Fibroblast of skin of right quadriceps (primary cell): ENCODE measurements at places on chromosomes 12 and 14.

DNA sequence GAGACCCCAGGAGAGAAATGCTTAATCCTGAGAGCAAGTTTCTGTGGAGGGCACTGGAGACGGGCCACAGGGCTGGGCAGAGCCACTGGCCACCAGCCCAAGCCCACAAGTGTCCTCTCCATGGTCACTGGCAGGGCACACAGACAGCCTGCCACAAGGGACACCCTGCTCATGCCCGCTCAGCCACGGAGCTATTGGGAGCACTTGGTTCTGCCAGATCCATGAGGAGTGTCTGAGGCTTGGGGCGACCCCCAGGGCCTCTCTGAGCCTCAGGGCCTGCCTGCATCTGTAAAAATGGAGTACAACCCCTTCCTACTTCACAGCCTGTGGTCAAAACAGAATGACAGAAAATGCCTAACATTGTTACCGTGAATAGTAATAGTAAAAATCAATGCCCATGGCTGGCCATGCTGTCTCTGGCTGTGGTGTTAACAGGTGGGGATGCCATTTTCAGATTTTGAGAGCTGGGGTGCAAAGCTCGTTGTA, 3.2 kb downstream of the PGF start:
- no peak for DNase-seq

DNA sequence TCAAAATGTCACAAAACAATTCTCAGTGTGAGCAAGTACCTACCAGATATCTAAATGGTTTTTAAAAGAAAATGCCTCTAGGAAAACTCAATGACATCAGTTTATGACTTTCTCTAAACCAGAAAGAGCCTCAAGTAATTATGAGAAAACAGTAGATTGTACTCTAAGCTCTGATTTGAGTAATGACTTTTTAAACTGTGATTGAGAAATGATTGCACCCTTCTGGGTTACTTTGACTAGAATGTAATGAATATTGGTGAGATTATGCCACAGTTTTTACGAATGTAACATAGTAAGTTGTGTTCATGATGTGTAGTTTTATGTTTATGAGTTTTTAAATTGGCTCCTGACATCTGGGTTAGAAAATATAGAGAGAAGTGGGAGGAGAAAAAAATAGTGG, 68.8 kb downstream of the ALX1 start:
- no peak for DNase-seq

DNA sequence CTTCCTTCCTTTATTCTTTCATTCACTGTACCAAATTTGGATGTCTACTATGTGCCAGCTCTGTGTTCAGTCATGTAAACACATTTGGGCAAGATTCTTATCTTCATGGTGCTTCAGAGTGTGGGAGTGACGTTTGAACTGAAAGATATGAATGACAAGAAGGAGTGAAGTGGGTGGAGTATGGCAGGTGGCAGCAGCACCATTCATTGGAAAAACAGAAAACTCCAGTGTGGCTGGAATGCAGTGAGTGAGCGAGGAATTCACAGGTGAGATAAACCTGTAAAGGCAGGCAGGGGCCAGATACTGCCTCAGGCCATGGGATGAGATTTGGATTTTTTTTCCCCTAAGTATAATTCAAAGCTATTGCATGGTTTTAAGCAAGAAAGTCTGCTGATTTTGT, 140.7 kb upstream of the CCDC198 start:
- DNase-seq = no peak

GRCh38 chr14:75162631-75163030, 13.8 kb downstream of the TMED10 start:
- DNase-seq = no peak

DNA sequence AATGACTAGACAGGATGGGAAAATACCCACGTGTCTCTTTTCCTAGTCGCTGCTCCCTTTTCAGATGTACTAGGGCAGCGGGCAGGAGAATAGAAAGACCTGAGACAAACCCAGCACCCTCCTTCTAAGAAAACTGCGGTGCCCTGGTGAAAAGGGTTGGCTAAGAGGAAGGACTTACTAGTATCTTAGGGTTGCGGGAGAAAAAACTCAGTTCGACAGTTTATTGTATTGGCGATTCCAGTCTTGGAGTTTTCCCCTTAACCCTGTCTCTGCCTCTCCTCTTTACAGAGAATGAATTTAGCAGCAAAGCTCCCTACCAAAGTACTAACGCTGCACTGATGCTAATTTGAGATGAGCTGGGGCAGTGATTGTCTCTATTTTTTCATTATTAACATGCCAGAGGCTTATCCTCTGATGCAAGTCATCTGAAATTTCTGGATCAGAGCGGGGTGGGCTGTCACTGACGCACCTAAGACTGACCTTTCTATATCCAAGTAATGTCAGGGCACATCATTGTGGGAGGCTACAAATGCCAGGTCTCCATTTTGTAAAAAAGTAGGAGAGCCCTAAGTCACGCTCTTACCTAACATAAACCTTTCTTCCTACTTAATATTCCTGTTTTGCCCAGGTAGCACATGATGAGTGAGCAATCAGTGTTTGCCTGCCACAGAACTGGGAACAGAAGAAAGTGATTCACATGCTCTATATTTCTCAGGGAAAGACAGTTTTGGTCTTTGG, 916 bp upstream of the PAWR start:
- peak; percentile 69 for DNase-seq

DNA sequence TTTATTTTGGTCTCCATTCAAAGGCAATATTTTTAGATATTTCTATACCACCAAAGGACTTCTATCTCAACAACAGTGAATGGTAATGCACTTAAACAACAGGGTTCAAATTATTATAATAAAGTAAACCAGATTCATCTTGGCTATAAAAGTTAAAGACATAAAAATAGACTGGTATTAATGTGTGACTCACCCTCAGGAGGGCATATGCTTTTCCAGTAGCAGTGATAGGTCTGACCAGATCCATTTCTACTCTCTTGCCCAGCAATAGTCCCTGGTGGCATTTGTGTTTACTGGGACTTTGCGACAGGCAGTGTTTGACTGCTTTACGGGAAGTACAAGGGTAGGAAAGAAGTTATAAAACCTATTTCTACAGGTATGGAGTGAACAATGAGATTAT, 353.2 kb upstream of the ATP2B1 start:
- no peak for DNase-seq

GRCh38 chr14:31942166-31942841, 134.8 kb upstream of the ARHGAP5 start:
- no peak for DNase-seq

- no peak for DNase-seq
Measured at GRCh38 chr12:71552728-71553501, 110.7 kb downstream of the ZFC3H1 start.

- DNase-seq = peak; percentile 52
Measured at GRCh38 chr14:83300476-83301064, 1766.9 kb upstream of the SEL1L start.

GRCh38 chr12:51392556-51393237, 1.5 kb upstream of the GALNT6 start:
- DNase-seq = peak; percentile 64

GRCh38 chr12:50533971-50534370, 29.2 kb downstream of the DIP2B start:
- peak; percentile 54 for DNase-seq

GRCh38 chr14:69281450-69282169, 21.7 kb downstream of the GALNT16 start:
- no peak for DNase-seq

- no peak for DNase-seq
Measured at GRCh38 chr14:85391455-85391854, 138.5 kb upstream of the FLRT2 start.

- peak; percentile 28 for DNase-seq
Measured at GRCh38 chr14:31926123-31926522, 151.0 kb upstream of the ARHGAP5 start.

DNA sequence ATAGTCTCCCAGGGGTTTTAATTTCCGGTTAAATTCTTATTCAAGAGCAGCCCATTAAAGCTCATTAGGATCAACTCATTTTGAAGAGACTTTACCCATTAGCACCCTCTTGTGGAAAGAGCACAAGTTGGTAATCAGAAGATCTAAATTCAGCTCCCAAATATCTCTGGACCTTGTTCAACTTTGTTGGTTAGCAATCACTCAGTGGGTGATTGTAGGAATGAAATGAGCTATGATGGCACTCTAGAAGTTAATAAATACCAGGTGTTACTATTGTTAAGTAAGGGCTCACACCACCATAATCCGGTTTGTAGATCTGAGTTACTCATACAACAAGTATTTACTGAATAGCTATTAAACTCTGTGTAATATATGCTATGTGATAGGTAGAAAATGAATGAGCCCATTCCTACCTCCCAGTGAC, 42.9 kb downstream of the TRIP11 start:
- peak; percentile 93 for DNase-seq

DNA sequence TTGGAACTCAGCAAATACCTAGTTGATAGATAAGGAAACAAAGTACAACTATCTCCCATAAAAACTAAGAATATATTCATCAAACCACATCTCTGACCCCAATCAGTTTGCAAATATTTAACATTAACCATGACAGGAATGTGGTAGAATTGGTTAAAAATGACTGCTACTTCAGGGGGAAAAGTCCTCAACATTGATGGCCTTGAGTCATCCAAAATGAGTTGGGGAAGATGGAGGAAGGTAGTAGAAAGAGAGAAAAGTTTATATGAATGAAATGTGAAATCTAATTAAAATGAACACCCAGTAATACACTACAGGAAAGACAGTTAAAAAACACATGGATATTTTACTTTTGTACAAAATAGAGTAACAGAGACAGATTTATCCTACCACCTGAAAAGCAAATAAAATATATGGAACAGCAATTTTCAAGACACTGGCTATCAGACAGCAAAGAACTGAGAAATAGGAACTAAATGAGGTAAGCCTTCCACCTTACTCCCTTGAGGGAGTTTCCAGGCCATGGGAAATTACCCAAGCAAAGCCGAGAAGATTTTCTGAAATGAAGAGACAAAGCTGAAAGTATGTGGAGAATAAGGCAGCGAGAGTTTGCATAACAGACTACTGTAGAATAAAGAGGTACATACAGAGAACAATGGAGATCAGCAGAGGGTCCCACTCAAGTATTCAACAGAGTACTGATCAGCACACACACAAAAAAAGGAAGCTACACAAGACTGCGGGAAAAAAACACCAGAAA, 49.6 kb downstream of the TC2N start:
- DNase-seq = no peak

GRCh38 chr12:106801830-106802533, 27.5 kb downstream of the RIC8B start:
- no peak for DNase-seq

DNA sequence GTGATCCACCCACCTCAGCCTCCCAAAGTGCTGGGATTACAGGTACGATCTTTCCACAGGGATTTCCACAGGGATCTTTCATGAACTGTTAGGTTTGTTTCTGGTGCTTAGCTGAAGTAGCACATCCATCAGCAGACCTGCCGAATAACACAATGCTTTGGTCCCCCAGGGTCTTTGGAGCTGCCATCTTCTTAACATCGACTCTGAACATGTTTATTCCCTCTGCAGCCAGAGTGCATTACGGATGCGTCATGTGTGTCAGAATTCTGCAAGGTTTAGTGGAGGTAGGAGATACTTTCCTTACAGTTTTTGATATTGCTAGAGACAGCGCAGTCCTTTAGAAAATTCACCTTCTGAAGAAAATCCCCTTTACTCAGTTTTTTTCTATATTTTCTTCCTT, 36.3 kb downstream of the SLC17A8 start:
- no peak for DNase-seq

DNA sequence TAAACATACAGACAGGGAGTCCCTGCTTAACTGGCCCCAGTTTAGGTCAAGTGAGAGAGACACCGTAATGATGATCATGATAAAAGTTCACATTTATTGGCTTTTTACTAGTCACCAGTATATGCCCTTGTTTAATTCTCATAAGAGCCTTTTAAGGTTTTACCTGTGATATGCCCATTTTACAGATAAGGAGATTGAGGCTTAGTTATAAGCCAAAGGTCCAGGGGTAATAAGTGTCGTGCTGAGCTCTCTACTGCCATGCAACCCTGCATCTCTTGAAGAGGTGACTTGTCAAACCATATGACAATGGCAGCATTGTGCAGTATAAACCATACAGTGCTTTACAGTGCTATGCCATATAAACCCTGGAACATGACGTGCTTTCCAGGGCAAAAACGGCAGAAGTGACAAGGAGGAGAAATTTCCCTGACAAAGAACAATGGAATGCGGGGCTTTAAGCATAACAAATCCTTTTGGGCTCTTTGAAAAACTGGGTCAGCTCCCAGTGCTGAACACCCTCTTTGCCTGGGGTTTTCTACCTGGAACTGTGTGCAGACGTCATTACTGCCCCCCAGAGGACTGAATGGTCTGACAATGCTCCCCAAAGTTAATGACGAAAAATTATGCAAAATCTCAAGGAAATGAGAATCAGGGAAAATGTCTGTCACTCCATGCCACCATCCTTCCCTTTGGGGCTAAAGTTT, 59.7 kb upstream of the C14orf132 start:
- DNase-seq = no peak

DNA sequence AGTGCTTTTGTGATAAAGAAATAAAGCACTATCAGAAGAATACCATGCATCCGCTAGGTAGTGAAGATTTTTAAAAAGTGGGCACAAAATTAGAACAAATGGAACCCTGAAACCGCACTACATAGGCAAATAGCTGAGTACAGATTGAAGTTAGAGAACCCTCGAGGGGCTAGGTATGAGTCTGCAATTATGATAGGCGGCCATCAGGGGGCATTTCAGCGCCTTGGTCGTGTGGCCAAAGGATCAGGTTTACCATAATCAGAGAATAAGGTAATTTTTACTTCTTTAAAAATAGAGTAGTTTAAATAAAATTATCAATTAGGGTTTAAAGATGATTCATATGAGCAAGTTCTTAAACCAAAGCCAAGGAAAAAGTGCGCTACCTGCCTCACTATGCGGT, 129.8 kb downstream of the TMX1 start:
- DNase-seq = no peak

DNA sequence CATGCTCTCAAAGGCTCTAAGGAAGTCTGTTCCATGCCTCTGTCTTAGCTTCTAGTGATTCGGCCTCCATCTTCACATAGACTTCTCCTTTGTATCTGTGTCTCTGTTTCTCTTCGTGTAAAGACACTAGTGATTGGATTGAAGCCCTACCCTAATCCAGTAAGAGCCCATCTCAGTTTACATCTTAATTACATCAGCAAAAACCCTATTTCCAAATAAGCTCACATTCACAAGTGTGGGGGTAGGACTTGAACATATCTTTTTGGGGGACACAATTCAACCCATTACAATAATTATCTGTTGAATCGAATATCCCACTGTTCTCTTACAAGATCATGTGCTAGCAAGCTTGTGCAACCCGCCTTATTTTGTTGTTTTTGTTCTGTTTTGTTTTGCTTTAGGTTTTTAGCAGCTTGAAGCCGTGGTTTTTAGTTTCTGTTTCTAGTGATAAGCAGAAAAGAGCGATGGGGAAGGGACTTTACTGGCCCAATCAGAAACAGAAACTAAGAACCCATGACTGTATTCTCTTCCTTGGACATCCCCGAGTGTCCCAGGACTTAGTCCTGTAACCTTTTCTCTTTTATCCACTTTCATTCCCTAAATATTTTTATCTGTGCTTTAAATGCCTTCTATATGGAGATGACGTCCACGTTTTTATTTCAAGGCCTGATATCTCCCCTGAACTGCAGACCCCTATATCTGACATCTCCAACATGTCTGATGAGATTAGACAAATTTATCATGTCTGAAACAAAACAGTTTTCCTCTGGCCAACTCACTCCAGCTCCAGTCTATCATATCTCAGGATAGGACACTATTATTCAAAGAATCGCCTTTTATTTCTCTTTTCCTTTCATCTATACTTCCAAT, 353.0 kb downstream of the CCDC91 start:
- no peak for DNase-seq

GRCh38 chr14:36281309-36281708, 39.1 kb downstream of the MBIP start:
- no peak for DNase-seq
